ENCODE measurements at places on chromosomes 12 and 14.

GRCh38 chr14:100955201-100955600, 51.7 kb upstream of the RTL1 start:
- no peak for DNase-seq

- no peak for DNase-seq
Observed at GRCh38 chr12:78386871-78387270, 477.7 kb upstream of the SYT1 start.

GRCh38 chr12:3419558-3419957, 71.4 kb upstream of the PRMT8 start:
- no peak for DNase-seq

DNA sequence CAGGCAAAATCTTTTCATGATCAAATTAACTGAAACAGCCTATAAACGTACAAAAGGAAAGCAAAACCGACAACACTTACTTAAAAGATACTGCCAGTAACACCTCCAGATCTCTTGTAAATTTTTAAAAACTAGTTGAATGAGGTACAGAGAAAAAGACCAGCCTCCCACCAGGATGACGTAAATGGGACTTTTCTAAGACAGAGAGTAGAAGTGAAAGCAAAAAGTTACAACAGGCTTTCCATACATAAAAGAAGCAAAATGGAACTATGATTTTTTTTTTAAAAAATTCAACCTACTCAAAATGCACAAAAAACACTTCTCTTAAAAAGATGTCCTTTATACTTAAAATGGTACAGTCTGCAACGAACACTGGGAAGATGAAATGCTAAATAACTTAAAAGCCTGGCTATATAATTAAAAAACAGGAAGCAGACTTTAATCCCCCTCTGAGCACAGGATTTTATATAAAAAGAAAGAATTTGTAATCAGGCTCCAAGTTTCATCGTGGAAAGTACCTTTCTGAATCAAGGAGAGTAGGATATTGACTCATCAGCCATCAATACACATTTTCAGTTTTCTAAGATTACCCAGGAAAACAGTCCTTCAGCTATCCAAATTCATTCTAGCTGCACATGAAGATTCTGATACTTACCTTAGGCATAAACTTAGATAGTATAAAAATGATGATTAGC, 14.2 kb upstream of the MYO1A start:
- DNase-seq: no peak

DNA sequence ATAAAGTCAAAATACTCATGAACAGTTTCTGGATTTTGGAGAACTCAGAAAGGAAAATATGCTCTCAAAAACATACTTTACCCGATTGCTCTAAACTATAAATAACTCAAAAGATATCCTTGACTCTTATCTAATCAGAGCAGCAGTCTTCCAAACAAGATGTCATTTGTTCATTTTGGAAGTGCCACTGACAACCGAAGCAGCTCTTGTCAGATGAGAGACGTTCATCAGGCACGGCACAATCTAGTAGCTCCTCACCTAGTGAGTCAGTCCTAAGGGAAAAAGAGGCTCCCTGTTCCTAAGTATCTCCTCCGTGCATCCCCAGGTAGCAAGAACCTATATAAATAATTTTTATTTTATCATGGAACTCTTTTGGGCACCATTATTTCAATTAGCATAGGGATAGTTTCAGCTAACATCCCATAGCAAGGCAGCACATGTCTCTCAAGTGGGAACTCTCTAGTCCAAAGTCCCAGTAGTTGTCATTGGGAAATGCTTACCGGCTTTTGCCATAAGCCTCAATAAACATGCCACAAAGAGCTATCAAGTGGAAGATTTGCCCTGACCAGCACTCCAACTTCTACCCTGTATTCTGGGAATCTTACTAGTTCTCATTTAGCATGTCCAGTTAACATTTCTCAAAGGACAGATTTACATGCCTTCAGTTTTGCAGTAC, 14.1 kb upstream of the TMEM263 start:
- no peak for DNase-seq

Measured in COR-L47 (cell line).